ENCODE measurements at places on chromosomes 11 and 22.

- DNase-seq: no peak
Observed at GRCh38 chr11:110424775-110425444, 4.8 kb upstream of the FDX1 start.

DNA sequence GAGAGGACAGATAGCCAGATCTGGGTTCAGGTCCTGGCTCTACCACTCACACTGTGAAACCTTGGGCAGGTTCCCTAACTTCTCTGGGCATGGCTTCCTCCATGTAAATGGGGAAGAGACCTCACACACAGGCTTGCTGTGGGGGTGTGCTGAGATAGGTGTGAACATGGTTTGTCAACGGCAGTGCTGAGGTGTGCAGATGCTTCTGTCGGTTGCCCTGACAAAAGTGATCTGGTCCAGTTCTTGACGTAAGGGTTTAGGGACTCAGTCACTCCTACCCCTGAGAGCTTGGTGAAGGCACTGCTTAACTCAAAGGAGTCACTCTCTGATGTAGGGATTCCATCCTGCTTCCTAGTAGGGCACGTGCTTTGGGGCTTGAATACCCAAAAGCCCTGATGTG is 2.0 kb downstream of the C1QTNF4 start:
- DNase-seq: no peak

GRCh38 chr11:69462106-69462951 is 19.1 kb upstream of the LINC01488 start:
- no peak for DNase-seq

GRCh38 chr11:83493917-83494316 is 207.8 kb upstream of the CCDC90B start:
- no peak for DNase-seq

- DNase-seq: no peak
Observed at GRCh38 chr11:116114198-116114651, 610.0 kb upstream of the CADM1 start.

DNA sequence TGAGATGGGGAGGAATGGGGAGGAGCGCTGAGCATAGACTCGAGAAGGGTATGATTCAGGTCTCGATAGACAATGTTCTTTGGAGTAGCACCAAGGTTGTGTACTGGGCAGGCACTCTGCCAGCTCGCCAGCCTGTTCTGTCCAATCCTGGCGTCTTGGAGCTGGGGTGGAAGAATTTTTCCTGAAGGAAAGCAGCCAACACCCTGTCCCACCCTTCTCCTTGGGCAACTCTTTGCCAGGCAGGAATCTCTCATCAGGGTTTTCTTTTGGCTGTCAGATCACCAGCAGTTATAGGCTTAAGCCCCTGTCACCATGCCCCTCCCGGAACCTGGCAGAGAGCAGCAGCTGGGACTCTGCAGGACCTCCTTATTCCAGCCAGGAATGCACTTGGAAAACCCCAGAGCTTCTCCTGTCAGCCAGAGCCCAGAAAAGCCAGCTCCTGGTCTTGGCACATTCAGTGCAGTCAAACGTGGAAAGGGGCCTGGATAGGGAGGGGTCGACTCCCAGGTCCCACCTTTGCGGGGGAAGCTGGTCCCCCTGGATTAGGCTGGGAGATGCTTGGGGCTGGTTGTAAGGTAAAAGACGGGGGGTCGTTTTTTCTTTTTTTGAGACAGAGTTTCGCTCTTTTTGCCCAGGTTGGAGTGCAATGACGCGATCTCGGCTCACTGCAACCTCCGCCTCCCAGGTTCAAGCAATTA is 14.4 kb upstream of the SPTBN2 start:
- no peak for DNase-seq

- no peak for DNase-seq
Observed at GRCh38 chr11:109806205-109806604, 287.0 kb upstream of the ZC3H12C start.

DNA sequence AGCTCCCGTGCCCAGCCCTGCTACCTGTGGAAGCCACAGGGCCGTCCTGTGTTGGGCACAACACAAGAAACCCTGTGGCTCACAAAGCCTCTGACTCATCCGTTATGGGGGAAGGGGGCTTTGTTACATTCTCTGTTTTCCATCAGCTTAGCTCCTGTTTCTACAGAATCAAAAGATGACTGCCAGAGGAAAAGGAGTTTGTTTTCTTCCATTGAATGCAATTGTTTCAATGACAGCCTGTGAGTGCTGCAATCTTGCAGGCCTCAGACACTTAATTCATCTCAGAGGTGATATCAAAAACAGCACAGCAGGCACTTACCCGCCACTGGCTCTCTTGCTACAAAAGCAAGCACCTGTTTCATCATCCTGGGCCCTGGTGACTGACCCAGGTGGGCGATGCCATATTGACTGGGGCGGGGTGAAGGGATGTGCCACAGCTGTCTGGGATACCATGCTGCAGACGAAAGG is 194.3 kb downstream of the OPCML start:
- DNase-seq: no peak

DNA sequence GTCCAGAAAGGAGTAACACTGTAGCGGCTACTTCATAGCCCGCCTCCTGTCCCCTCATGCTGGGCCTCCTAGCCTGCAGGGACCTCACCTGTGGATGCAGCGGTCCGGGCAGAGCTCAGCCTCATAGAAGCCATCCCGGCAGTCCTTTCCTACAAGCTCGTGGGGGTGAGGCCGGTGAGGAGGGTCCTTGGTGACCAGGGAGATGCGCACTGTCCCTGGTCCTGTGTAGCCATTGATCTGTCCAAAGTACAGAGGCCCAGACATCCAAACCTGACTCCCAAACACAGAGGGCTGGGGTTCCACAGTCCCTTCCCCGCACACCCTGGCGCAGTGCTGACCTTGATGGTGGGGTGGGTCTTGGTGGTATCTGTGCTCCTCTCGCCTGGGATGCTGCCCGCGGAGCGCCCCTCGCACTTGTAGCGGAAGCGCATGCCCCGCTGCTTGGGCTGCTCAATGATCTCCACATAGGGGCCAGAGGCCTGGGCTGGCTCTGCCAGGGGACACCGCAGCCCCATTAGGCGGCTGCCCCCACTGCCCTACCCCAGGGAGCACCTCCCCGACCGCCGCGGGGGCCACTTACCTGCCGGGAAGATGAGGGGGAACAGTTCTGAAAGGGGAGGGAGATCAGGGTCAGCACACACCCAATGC is 993 bp downstream of the RELA start:
- no peak for DNase-seq

DNA sequence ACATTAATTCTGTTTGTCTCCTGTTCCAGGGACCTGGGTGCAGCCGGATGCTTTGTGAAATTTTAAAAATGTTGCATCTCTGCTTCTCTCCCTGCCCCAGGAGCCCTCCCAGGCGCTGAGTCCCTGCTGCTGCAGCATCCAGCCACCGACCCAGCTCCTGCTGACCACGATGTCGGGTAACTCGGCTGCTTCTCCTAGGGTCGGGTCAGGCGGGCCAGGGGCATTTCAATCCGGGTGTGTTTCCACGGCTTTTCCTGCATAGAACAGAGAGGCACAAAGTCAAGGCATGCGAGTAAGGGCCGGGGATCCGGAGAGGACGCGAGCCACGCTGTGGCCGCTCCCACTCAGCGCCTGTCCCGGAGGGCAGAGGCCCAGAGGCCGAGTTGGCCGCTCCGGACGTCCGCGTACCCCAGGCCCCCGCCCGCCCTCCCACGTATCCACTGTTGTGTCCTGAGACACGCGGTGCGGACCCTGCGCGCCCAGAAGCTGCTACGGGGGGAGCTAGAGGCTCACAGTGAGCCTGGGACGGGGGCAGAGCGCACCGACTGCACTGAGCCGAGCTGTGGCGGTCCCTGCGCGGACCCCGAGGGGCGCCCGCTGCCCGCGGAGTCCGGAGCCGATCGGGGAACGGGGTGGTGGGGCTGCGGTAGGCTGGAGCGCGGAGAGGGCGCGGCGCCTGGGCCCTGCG is at the start of gene POU2AF3:
POU2AF3 (plus strand) TSS at position 134 of the 688 bp plus-strand sequence; CDS start at position 170, 36 bp downstream.
- DNase-seq: no peak

DNA sequence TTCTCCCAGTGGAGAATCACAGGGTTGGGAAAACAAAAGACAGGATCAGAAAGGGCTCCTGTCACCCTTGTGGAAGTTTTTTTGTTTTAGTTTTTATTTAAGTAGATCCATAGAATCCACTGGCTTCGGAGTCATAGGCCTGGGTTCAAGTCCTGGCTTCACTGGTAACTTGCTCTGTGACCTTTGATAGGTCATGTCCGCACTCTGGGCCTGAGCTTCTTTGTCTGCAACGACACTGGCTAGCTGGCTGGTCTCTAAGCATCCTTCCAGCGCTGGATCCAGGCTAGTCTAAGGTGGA is 1.4 kb downstream of the ZFTA start:
- no peak for DNase-seq

- no peak for DNase-seq
Observed at GRCh38 chr22:36124666-36125065, 35.9 kb downstream of the APOL3 start.

- DNase-seq: no peak
Observed at GRCh38 chr11:35892166-35892565, 51.7 kb upstream of the LDLRAD3 start.

DNA sequence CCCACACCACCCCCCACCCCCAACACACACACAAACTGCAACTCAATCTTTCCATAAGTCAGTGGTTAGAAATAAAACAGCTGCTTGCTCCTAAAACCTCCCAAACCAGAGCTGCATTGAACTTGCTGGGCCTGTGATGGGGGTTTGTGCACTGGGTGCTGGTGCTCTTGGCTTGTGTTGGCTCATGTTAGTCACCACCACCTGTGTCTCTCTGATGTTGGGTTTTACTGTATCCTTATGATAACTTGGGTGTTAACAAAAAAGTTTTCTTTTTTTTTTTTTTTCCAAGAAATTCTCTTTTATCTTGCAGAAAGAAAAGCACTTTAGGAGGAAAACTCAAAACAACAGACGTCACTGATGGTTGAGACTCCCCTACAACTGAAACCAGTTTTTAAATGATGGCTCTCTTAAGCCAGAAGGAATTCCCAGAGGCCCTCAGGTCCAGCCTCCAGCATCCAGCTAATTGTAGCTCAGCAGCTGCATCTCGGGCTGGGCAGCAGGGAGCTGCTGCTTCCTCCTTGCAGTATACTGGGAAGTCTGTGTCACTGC is 79.9 kb upstream of the DRD2 start:
- DNase-seq: peak; percentile 66

- DNase-seq: no peak
Observed at GRCh38 chr11:45082744-45083543, 63.5 kb upstream of the PRDM11 start.

DNA sequence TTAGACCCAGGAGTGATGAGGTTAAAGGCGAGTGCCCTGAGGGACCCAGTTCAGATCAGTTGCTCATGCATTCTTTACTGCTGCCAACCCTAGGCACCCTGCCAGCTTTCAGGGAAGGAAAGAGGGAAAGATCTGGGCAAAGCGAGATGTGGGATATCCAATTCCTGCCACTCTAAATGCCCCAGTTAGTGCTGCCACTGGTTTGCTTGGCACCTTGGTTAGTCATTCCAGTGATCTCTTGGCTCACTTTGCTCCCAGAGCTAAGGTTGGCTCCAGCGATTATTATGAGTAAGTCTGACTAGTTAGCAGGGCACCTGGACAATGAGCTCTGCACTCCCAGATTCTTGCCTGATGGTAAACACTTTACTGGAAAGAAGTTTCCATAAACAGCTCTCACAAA is 85.0 kb downstream of the INSC start:
- no peak for DNase-seq

DNA sequence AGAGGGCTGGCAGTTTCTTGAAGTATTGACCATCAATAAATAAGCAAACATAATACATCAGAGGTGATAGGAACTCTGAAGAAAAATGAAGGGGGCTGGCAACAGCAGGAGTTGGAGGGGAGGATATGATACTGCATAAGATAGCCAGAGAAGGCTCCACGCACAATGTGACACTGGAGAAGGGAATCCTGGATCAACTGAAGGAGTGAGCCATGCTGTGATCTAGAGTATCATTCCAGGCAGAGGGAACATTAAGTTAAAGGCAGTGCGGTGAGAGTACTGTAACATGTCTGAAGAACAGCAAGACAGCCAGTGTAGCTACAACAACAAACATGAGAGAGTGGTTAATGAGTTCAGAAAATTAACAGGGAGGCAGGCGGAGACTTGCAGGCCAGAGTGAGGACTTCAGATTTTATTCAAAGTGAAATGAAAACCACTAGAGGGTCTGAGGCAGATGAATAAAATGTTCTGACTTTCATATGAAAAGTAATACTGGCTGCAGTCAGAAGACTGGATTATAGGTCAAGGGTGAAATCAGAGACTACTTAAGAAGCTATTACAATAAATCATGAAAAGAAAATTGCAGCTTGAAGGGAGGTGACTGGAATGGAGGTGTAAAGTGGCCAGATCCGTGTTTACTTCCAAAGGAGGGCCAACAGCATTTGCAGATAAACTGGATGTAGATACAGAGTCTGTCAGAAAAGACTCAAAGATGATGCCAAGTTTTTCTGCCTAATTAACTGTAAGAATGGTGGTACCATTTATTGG is 49.4 kb downstream of the RRAS2 start:
- no peak for DNase-seq

DNA sequence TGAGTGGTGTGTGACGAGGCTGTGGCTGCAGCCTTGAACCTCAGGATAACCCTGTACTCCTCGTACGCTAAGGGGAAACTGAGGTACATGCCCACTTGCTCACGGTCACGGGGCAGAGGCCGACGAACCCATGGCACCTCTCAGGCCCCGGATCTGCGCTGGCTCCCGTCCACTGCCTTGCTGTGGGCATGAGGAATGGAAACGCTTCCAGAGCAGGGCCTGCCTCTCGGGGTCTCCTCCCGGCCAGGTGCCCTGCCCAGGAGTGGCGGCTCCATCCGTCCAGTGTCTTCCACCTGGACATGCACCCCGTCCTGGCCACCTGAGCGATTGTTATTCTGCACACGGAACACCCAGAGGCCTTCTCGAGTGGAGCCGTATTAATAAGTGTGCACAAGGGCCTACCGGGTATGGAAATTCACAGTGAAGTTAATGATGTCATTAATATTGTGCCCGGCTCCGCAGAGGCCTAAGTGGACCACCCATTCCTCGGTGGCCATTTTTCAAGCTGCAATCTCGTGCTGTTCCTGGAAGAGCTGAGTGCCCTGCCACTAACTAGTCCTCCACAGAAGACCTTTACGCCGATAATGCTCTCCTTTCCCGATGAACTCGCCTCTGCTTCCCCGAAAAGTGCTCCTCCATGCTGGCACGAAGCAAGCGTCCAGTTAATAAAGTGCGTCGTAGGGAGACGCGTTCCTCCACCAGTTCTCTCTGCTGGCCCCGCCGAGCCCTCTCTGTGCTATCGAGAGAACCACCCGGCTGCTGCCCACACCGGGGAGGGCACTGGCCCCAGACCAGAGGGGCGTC is 927.9 kb downstream of the BRD1 start:
- no peak for DNase-seq

DNA sequence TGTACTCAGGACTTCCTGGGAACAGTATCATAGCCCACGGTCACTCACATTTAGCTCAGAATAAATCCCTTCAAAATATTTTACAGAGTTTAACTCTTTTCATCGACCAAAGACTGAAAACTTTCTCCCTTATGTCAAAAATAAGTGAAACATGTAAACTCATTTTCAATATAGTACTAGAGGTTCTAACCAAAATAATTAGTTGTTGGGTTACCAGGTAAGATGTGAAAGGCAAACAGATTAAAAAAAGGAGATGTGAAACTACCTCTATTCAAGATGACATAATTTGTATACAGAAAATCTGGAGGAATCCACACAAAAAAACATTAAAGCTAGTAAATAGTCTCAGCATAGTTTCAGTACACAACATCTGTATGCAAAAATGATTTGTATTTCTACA is 20.3 kb downstream of the XKR3 start:
- no peak for DNase-seq

All from OCI-M1 (cell line).